Activated CD4-positive, alpha-beta T cell treated with anti-CD3 and anti-CD28 coated beads, Interleukin-2, Interleukin-6, amounts not matched to agents 100 ng/mL and 50 ng/mL, durations not matched to agents 16 hours and 8 hours (primary cell): ENCODE measurements at places on chromosomes 13 and 19.

- no peak for DNase-seq
Observed at GRCh38 chr13:113825841-113826240, 38.0 kb downstream of the GAS6 start.

DNA sequence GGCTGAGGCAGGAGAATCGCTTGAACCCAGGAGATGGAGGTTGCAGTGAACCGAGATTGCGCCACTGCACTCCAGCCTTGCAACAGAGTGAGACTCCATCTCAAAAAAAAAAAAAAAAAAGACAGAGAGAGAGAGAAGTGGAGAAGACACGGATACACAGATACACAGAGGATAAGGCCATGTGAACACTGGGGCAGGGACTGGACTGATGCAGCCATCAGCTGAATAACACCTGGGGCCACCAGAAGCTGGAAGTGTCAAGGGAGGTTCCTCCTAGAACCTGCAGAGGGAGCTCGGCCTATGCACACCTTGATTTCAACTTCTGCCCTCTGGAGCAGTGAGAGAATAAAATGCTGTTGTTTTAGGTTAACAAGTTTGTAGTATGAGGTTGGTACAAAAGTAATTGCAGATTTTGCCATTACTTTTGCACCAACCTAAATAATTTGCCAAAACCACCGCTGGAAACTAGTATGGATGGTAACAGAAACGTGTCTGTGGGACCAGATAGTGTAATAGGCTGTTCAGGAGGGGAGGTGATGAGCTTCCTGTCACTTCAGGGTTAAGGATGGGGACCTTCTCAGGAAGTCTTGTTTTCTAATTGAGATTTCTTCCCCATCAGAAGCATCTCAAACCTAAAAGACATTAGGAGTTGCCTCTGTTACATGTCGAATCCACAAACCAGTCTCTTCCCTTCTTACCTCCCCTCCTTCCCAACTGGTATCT lies 36.4 kb upstream of the IGSF23 start:
- DNase-seq, result peak; percentile 23

DNA sequence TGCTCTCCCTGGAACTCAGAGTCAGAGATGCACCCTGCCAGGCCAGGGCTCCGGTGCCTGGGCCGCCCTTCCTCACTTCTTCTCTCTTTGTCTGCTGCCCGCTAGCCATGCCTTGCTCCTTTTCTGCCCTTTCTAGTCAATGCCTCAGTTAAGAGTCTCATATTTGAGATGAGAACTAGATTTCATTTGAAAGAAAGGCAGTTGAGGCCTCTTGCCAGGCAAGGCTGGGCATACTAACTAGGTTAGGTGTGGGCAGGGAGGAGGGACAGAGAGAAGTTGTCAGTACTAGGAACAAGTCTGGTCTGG lies 341.6 kb downstream of the DNAJC15 start:
- DNase-seq, result no peak

GRCh38 chr19:48113190-48113917 lies 2.7 kb upstream of the PLA2G4C start:
- no peak for DNase-seq

DNA sequence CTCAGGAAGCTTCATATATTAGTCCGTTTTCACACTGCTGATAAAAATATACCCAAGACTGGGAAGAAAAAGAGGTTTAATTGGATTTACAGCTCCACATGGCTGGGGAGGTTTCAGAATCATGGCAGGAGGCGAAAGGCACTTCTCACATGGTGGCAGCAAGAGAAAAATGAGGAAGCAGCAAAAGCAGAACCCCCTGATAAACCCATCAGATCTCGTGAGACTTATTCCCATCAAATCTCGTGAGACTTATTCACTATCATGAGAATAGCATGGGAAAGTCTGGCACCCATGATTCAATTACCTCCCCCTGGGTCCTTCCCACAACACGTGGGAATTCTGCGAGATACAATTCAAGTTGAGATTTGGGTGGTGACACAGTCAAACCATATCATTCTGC lies 23.1 kb downstream of the FLT3 start:
- no peak for DNase-seq
